Astrocyte of the cerebellum (primary cell): ENCODE measurements at places on chromosomes 16 and 17.

DNA sequence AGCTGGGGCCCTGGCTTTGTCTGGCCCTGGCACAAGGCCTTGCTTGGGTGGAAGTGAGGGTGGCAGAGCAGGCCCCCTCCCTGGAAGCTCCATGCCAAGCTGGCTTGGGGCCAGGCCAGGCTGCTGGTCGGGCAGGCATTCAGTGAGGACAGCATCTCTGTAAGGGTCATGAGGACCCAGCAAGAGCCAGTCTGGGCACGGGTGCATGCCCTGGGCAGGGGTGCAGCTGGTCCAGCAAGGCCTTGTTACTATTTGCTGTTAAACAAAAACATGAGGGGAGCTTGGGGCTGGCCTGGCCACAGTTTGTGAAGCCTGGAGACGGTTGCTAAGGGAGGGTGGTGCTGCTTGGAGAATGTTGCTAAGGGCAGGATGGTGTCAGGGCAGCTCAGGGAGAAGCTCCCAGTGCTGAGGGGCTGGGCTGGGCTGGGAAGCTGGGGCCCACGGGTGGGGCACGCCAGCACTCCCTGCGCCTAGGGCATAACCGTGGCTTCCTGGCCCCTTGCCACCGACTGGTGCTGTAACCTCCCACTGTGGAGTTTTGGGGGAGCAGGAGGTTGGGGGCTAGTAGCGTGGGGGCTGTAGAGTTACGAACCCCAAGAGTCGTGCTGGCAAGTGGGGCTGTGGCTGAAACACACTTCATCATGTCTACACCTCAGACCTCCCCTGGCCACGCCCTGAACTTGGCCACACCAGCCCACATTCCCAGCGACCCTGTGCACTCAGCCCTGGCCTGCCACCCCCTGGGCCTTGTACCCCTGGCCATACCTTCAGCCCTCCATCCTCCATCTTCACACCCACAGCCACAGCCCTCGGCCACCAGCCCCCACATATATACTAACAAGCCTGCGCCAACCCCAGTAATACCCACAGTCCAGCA is 1.6 kb downstream of the TPPP3 start:
- DNase-seq, result no peak

DNA sequence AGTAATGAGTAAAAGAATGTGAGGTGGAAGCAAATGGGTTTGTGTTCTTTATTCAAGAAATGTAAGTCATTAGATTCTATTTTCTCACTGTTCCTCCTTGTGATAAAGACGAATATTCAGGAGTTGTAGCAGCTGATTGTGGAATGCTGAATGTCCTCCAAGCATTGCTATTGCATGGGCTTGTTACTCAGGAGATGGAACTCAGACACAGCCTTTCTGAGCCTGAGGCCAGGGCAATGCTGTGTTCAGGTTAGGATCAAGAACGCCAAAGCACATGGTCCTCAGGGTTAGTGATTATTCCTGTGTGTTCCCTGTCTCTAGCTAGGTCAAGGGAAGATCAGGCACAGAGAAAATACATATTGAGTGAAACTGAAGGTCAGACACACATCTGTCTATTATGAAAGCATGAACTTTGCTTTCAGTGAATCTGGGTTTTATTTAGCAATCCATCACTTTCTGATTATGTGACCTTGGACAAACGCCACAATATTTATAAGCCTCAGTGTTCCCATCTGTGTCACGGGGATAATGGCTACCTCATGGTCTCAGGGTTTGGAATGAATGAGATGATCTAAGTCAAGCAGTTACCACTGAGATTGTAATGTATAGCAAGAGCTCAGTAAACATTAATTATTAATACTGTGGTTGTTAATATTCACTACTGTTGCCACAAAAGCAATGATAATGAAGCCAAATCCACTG is 426.8 kb upstream of the DYNLRB2 start:
- no peak for DNase-seq

- no peak for DNase-seq
Observed at GRCh38 chr16:58157951-58158540, 28.9 kb upstream of the CFAP20 start.

GRCh38 chr17:14553847-14554246 is 253.0 kb downstream of the HS3ST3B1 start:
- no peak for DNase-seq

GRCh38 chr16:55367301-55367811 is 43.4 kb downstream of the IRX6 start:
- DNase-seq, result no peak

- no peak for DNase-seq
Observed at GRCh38 chr17:70215656-70216055, 46.3 kb downstream of the KCNJ2 start.

- no peak for DNase-seq
Observed at GRCh38 chr16:12358898-12359297, 382.4 kb downstream of the SNX29 start.

GRCh38 chr16:73046202-73046848 is 1.6 kb downstream of the ZFHX3 start:
- no peak for DNase-seq

DNA sequence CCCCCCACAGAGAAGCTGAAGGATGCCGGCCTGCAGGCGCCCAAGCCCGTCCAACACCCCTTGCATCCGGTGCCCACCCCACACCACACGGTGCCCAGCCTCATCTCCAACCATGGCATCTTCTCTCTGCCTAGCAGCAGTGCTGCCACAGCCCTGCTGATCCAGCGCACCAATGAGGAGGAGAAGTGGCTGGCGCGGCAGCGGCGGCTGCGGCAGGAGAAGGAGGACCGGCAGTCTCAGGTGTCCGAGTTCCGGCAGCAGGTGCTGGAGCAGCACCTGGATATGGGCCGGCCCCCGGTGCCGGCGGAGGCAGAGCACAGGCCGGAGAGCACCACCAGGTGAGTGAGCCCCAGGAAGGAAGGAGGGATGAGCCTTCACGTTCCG is 31.5 kb downstream of the GINS2 start:
- DNase-seq, result no peak

GRCh38 chr16:79542237-79542774 is 58.2 kb downstream of the MAF start:
- DNase-seq, result no peak

GRCh38 chr16:88014252-88014781 is 63.1 kb downstream of the BANP start:
- no peak for DNase-seq

GRCh38 chr17:72405662-72406230 is 284.9 kb downstream of the SOX9 start:
- no peak for DNase-seq

- no peak for DNase-seq
Observed at GRCh38 chr17:55332296-55333041, 67.7 kb downstream of the HLF start.
